Lower leg skin (tissue), 4 donors: ENCODE measurements at places on chromosomes 6 and 20. TPM values are rescaled to one million over a fixed set of nuclear protein-coding genes. Genes with fewer than 3 reads are reported as not detected.

The SEMG2 gene
- total RNA-seq, result not detected

GRCh38 chr6:100300221-100300736, 164.4 kb downstream of the SIM1 start:
- no peak for DNase-seq

The C2 gene
- total RNA-seq, result 7.4 TPM

DNA sequence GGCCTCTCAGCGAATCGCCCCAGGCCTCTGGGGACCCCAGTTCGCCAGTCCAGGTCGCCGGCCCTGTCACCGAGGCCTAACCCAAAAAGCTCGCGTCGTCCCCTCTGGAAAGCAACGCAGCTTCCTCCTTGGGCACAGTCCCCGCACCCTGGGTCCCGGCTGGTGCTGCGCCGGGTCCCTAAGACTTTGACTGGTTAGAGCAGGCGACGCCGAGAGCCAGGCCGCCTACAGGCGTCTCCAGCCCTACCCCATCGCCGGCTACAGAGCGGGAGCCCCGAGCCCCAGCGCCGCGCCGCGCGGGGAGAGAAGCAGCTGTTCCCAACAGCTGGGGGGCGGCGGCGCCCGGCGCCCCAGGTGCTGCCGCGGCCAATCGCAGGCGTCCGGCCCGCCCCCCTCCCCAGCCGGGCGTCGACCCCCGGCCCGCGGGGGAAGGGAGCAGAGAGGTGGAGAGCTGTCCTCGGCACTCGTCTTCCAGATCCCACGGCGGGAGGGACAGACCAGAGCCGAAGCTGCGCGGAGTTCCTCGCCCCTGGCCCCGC, 540 bp upstream of the RBM24 start:
- DNase-seq, result peak; percentile 16

DNA sequence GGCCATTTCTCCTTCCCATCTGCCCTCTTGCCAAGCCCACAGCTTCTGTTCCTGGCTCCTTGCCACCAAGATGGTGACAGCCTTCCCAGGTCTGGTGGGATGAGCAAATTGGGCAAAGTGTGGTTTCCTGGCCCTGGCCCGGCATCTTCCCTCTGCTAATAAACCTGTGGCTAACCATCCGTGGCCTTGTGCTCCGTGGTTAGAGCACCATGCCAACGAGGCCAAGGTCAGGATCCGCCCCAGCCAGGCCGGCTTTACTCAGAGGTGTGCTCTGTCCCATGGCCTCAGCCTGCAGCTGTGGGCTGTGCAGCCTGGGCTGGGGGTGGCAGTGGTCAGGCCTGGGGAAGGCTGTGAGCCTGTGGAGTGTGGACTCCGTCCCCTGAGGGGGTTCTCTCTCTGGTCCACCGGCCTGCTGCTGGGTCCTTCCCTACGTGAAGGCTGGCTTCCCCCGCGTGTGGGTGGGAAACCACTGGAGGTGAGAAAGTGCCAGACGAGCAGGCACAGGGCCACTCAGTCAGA, 117.4 kb downstream of the VEGFA start:
- no peak for DNase-seq

GRCh38 chr6:13280254-13280653, 48.1 kb downstream of the TBC1D7 start:
- no peak for DNase-seq

DNA sequence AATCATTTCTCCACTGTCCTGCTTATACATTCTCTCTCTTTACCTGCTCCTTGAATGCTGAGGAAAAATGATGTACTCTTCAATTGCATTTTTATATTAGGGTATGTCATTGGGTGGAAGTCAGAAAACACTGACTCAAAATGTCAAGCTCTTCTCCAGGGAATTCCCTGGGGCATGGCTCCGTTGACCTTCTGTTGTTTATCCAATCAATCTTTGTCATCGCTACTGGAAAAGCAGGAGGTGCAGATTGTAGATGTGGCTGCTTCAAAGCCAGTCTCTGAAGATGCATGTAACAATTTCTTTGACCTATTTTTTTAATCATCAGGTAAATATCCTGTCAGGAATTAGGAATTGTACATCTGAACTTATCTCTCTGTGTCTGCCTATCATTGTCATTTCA, 63.9 kb upstream of the TENT5A start:
- no peak for DNase-seq

The SPATA2 gene
- 5.3 TPM for total RNA-seq

The GFRA4 gene
- not detected for total RNA-seq

DNA sequence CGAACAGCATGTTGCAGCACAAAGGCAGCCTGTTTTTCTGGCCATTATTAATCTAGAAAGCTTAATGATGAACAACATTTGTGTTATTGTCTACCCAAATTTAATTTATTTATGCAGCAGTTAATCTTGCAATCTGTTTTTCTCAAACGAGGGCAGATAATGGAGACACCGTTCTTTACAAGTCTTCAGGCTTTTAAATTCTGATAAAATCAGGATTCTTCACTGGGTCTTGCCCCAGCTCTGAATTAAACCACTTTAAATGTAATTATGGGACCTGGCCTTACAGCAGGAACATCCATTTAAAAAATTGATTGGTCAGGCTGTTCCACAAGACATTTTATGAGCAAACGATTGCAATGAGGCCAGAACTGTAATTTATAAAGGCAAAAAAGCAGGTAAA, 26.5 kb upstream of the INSM1 start:
- DNase-seq, result no peak

DNA sequence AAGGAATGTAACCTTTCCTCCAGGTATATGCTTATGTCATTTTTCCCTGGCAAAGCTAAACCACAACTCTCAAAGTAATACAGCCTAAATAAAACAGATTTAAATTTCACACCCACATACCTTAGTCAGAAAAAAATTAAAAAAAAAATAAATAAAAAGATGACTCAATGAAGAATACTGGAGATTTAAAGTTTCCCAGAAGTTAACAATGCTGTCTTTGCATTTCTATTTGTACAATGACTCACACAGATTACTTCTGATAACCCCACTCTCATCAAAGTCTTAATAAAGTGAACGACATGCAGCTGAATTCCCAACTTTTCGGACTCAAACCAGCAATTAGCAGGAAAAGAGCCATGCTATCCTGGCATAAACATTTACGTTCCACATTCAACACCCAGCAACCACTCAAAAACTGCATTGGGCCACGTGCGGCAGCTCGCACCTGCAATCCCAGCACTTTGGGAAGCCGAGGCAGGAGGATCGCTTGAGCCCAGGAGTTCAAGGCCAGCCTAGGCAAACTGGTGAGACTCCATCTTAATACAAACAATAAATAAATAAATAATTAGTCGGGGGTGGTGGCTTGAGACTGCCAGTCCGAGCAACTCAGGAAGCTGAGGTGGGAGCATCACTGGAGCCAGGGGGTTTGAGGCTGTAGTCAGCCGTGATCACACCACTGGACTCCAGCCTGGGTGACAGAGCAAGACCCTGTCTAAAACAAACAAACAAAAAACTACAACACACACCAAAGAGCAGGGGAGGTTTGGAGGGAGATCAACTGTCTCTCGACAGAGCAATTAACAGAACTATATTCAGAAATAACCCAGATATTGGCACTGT, 130.5 kb downstream of the WDR27 start:
- DNase-seq, result peak; percentile 0

- DNase-seq, result no peak
Observed at GRCh38 chr6:9801249-9801754, 613.6 kb downstream of the TFAP2A start.

DNA sequence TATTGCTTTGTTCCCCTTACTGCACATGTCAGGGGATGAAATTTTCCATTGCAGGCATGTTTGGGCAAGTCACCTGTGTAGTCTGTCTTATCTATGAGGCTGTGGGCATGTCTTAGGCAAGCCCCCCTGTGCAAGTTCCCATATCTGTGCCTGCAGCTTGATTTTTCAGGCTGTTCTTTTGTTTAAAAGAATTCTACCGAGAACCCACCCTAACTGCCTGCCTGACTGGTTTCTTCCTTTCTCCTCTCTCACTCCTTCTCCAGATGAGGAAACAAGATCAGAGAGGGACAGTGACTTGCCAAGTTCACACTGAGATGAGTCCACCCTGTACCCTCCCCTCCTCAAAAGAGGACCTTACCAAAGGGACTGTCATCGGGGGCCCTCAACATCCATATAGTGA, 11.0 kb downstream of the TREML2 start:
- DNase-seq, result no peak

DNA sequence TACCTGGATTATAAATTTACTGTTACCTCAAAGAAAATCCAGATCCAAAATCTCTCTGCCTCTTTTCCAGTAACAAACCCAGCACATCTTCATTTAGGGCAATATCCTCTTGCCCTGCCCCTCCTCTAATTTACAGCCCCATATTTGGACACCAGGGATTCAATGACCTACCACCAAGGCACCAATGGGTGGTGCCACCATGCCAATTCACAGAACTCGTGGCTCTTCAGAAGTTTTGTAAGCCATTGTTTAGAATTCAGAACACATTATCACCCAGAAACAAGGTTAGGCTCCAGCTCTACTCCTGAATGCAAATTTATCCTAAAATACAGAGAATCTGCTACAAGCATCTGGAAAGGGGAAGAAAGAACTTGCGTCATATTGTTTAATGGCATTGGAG, 67.8 kb upstream of the SASH1 start:
- no peak for DNase-seq

- DNase-seq, result no peak
Observed at GRCh38 chr6:36263390-36264000, 6.4 kb upstream of the PNPLA1 start.

DNA sequence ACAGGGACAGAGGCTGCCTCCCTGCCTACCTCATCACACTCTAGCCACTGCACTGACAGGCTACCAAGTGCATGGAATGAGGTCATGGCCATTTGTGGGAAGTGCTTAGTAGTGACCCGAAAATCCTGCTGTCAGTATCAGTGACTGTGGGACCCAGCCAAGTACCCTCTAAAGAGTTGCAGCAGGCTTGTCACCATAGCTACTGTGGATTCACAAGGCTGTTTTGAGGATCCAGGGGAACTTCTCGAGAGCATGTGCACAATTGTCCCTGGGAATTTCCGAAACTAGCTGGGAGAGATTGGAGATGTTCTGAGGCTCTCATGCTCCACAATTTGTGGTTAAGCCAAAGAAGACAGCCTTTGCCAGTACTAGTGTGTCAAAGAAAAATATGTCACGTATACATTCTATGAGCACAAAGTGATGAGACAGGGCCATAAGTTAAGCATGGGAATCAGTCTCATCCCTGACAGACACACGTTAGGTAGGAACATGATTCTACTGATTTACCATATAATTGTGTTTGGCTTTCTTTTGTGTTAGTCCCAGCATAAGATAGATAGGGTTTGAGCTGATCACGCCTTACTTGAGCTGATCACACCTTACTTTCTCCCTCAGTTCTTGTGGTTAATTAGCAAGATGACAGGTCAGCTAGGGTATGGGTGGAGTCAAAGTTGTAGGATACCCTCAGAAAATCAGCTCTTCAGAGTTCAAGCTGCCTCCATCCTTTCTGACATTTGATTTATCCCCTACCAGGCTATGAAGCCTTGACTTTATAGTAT, 42.6 kb upstream of the TMEM170B start:
- DNase-seq, result no peak

DNA sequence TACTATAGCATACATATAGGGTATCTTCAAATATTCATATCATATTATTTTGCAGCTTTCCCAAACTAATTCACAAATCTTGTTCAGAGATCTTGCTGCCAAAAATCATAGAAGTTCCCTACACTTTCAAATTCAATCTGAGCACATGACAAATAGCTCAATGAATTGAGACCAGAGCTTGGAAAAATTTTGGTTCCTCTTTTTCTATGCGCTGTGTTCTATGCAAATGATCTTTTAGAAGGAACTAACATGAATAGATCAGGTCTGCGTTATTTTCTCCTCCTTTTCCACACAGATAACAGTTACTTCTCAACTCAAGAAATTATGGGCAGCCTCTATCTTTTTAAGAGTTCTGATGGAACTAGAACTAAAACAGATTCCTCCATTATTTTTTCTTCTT, 316.3 kb downstream of the ARHGAP18 start:
- DNase-seq, result no peak

DNA sequence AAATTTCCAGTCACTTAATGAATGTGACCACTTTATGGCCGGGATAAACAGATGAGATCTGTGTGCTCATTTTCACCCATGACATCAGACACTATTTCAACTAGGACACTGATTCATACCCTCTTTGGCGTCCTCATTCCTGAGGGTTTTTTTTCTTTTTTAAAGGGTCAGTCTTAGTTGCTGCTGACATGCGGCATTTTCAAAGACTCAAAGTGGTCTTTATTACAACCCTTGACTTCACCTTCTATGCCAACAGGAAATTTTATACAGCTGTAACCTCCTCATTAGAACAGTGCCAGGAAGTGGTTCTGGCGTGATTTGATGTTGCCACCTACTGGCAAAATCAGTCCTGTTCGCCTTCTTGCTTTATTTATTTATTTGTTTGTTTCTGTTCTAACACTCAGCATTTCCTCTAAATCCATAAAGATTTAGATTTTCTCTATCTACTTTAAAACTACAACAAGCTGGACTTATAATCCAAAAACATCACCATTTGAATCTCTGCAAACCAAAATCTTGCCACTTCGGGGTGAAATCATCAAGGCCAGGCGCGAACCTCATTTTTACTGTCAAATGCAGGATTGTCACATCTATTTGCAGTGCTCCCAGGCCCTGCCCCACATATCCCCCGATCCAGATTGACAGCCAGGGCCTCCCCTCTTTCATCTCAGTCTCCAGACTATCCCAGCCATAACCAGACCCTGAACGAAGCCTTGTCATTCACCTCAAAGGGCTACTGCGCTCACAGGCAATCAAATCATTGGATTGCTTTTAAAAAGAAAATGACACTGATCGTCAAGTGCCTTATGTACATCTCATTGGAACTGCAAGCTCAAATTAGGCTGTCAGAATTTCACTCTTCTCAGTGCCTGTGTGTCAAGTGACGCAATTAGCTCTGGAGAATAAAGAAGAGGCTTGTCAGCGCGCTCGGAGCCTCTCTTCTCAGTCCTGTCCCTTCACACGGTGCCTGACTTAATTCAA, 77.5 kb downstream of the C6orf118 start:
- DNase-seq, result no peak

GRCh38 chr6:136487759-136488425, 62.3 kb downstream of the MAP7 start:
- DNase-seq, result no peak

GRCh38 chr20:53769041-53769440, 175.4 kb upstream of the ZNF217 start:
- DNase-seq, result no peak

GRCh38 chr20:63096681-63097335, 90.0 kb upstream of the BHLHE23 start:
- DNase-seq, result peak; percentile 64

GRCh38 chr20:2619337-2619736, 33.1 kb upstream of the NOP56 start:
- no peak for DNase-seq

- DNase-seq, result no peak
Observed at GRCh38 chr6:96058082-96058481, 42.3 kb downstream of the FUT9 start.

GRCh38 chr20:48897305-48898010, 24.1 kb upstream of the ARFGEF2 start:
- no peak for DNase-seq

GRCh38 chr6:139568151-139568955, 193.9 kb upstream of the CITED2 start:
- DNase-seq, result no peak
